Bronchus fibroblast of lung (primary cell): ENCODE measurements at places on chromosomes 7 and 10. TPM values are rescaled to one million over a fixed set of nuclear protein-coding genes. Genes with fewer than 3 reads are reported as not detected.

The FOXI2 gene
- not detected in 2 replicates for total RNA-seq

The MMD2 gene
- total RNA-seq: not detected in 2 replicates

The UCMA gene
- not detected in 2 replicates for total RNA-seq

The MYL7 gene
- not detected in 2 replicates for total RNA-seq

The BLNK gene
- 0.15 and 0.50 TPM in 2 replicates for total RNA-seq

The SUN3 gene
- not detected in 2 replicates for total RNA-seq

The ADCYAP1R1 gene
- not detected in 2 replicates for total RNA-seq

The CNPY1 gene
- not detected in 2 replicates for total RNA-seq

The H2BK1 gene
- not detected in 2 replicates for total RNA-seq

The TAC1 gene
- 0.15 TPM in 1 of 2 replicates, not detected in the other for total RNA-seq

The POU6F2 gene
- not detected in 2 replicates for total RNA-seq

The EMX2 gene
- total RNA-seq: not detected in 2 replicates

The CRHR2 gene
- not detected in 2 replicates for total RNA-seq

The TRA2A gene
- total RNA-seq: 19.0 and 20.3 TPM in 2 replicates

The KCTD7 gene
- 3.7 and 5.7 TPM in 2 replicates for total RNA-seq

The GPR26 gene
- not detected in 2 replicates for total RNA-seq

The HOXA11 gene
- total RNA-seq: not detected in 2 replicates

The C10orf62 gene
- total RNA-seq: not detected in 2 replicates

The TUBAL3 gene
- not detected in 2 replicates for total RNA-seq

The VGF gene
- total RNA-seq: 1.7 and 1.9 TPM in 2 replicates

The DNAJC12 gene
- total RNA-seq: 1.8 and 2.2 TPM in 2 replicates

The RAB19 gene
- total RNA-seq: not detected in 2 replicates

The PDGFA gene
- 4.2 and 6.1 TPM in 2 replicates for total RNA-seq

The RASA4B gene
- 0.50 and 0.59 TPM in 2 replicates for total RNA-seq

The PDK4 gene
- 0.45 and 2.0 TPM in 2 replicates for total RNA-seq
